Activated T-helper 2 cell treated with anti-CD3 and anti-CD28 coated beads, Interferon-gamma antibody, Interleukin-2, Interleukin-4, amounts not matched to agents 10 μg/mL and 5 μg/mL and 100 μg/mL, durations not matched to agents 14 hours and 24 hours and 36 hours (primary cell): ENCODE measurements at places on chromosomes 4 and X. TPM values are rescaled to one million over a fixed set of nuclear protein-coding genes. Genes with fewer than 3 reads are reported as not detected.

The P2RY4 gene
- total RNA-seq, result 0.55 and 0.71 TPM in 2 replicates

The MFAP3L gene
- 0.14 and 0.16 TPM in 2 replicates for total RNA-seq

The MAGEC2 gene
- not detected in 2 replicates for total RNA-seq

GRCh38 chr4:7979652-7979968 is 39.9 kb upstream of the AFAP1 start:
- no peak for DNase-seq

GRCh38 chrX:108022491-108023089 is 22.3 kb upstream of the VSIG1 start:
- no peak for DNase-seq

- no peak for DNase-seq
Measured at GRCh38 chrX:151985531-151985930, 11.1 kb upstream of the GABRE start.
